ENCODE measurements at places on chromosomes 6 and 20.

DNA sequence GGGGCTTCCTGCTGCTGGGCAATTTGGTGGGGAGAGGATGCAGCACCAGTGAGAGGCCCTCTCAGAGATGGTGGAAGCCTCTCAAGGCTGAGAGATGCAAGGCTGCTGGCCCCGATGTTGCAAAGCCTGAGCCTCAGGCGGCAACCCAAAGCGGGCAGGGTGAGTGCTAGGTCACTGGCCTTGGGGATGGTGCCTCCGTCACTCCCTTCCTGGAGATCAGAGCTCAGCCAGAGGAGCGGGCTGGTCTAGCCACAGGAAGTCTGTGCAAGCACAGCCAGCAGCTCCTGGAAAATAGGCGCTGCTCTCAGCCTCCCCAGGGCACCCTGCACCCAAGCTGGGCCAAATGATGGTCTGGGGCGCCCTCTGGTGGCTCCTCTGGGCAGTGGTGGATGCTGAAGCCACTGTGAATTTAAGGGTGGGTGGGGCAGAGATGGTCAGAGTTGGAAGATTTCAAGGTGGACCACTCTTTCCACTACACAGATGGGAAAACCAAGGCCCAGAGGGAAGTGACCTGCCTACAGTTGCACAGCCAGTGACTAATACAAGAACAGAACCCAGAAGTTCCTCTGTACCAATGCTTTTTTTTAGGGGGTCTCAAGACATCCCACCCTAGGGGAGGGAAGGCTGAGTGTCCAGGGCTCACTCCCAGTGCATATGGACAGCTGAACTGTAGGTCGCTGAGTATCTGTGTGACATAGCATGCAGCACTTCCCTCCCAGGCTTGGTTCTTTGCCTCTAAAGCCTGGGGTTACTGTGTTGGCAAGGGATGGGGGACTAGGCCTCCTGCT, 20.8 kb downstream of the C20orf203 start:
- DNase-seq, result peak; percentile 98

- DNase-seq, result no peak
Measured at GRCh38 chr6:41565701-41566100, 19.5 kb downstream of the FOXP4 start.

DNA sequence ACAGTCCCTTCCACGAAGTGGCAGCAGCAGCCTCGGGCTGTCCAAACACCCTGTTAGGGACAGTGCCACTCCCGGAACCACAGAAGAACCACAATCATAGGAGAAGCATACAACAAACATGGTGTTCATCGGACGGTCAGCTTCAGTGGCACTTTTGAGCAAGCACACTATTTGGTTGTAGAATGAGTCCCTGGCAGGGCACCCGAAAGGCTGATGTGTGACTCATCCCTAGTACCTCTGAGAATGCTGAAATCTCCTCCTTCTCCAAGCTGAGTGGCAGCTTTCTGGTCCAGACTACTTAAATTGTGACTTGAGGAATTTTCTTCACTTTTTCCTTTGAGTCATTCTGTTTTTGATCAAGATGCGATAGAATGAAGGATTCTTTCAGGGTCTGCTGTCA, 282.5 kb downstream of the ESR1 start:
- no peak for DNase-seq

- no peak for DNase-seq
Measured at GRCh38 chr6:23620911-23621401, 505.1 kb upstream of the NRSN1 start.

DNA sequence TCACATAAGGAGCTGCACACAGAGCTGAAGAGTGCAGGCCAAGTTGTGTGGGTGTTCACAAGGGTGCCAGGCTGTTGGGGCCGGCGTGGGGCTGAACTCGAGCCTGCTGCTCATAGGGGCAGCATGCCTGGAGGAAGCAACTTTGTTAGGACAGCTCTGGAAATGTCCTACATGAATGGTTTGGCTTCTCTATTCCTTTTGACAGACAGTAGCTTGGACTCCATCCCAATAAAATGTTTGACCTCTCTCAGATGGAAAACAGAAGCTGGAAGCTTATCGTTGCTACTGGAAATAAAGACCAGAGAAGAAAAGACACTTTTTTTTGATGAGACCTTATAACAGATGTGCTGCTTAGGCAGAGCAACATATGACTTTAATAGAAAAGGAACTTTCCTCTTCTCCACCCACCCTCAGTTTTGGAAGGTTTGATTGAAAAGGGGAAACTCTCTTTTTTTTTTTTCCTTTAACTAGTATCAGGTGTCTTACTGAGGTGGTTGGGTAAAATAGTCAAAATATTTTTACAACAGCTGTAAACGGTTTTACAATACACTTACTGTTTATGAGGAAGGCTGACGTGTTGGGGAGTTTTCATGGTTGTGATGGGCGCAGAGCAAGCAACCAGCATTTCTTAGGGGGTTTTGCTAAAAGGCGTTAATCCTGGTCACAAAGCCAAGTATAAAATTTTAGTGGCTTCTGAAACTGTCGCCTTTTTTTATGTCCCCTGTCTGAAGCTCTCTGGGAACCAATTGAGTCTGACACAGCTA, 80.7 kb upstream of the EEF1E1 start:
- DNase-seq, result no peak

GRCh38 chr20:57529810-57530209, 4.9 kb upstream of the CTCFL start:
- no peak for DNase-seq

DNA sequence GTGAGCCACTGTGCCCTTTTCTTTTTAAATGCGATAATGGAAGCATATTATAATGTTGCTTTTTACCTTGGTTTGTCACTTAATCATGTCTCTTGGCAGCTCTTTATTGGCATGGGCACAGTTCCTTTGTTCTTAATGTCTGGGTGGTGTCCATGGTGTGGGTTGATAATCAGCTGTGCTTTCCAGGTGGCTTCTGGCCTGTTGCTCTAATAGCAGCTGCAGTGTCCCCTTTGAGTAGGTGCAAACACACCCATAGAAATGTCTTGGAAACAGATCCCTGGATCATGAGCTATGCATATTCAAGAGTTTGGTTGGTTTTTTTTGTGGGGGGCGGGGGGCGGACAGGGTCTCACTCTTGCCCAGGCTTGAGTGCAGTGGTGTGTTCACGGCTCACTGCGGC, 29.9 kb downstream of the EFCAB8 start:
- no peak for DNase-seq

DNA sequence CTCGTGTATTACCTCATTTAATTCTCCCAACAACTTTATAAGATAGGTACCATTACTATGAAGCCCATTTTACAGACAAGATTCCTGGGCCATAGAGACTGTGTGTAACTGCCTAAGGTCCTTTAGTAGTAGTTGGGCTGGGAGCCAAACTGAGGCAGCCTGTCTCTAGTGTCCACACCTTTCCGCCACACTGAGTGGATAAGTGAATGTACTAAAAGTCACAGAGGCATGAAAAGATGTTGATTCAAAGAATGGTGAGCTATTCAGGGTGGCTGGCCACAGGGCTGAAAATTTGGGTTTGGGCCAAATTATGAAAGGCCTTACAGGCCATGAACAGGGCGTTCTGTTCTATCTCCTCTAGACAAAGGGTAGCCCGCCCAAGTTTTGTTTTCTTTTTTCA, 11.0 kb downstream of the CD24 start:
- no peak for DNase-seq

- no peak for DNase-seq
Measured at GRCh38 chr20:23234311-23235078, 116.1 kb upstream of the NXT1 start.

GRCh38 chr20:33656783-33657703, 5.1 kb upstream of the C20orf144 start:
- no peak for DNase-seq

DNA sequence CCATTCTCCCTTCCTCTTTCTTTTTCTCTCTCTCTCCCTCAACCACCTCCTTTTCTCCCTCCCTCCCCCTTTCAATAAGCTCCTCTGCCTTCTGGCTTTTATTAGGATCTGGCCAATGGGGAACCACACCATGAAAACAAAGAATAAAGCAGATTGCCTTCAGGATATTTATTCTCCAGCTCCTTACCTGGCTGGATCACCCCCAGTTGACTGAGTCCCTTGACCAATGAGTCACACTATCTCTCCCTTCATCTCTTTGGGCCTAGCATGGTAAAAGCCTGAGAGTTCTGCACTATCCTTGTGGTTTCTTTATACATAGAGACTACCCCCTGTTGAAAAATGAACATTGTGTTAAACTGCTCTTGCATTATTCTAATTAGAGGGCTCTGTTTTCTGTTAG, 476.8 kb downstream of the EPHA7 start:
- DNase-seq, result no peak

DNA sequence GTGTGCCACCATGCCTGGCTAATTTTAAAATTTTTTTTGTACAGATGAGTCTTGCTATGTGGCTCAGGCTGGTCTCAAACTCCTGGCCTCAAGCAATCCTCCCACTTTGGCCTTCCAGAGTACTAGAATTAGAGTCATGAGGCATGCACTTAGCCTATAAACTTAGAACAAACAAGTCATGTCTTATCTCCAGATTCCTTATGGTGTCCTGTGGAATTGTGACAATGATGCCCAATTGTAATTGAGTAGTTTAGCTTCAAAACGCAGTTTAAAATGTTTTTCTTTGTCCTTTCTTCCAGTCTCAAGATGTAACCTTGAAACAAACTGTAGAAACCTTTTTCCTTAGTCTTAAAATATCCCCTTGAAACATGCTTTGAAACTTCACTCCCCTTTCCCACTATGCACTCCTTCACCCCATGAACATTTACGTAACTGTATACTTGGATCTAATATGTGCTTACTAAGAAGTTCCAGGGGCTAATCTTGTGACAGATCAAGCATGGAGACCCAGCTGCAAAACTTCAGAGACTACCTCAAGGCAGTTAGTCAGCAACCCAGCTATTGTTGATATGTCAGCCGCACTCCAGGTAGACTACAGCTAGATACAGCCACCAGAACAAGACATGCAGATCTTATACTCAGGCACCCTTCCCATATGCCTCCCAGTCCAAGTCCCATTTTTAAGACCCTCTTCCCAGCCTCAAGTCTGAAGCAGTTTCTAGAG, 46.2 kb downstream of the MAN1A1 start:
- no peak for DNase-seq
